ENCODE measurements at places on chromosomes 2 and 18.

GRCh38 chr2:237575869-237576862 is 9.8 kb downstream of the PRLH start:
- no peak for DNase-seq

GRCh38 chr2:227450311-227450841 is 21.6 kb upstream of the AGFG1 start:
- DNase-seq = no peak

- no peak for DNase-seq
Observed at GRCh38 chr2:222322236-222322635, 23.4 kb upstream of the PAX3 start.

GRCh38 chr18:70374154-70374553 is 85.3 kb downstream of the SOCS6 start:
- DNase-seq = no peak

DNA sequence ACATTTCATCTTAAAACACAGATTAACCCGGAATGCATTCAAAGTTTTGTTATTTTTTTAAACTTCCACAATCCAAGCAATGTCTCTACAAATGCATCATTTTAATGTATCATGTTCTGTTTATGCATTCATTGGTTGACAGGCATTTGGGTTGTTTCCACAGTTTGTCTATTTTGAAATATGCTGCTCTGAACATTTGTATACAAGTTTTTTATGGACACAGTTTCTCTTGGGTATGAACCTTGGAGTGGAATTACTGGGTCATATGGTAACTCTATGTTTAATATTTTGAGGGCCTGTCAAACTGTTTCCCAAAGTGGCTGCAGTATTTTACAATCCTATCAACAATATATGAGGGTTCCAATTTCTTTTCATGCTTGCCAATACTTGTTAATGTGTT is 57.3 kb downstream of the GULP1 start:
- DNase-seq = no peak

GRCh38 chr2:198371921-198372543 is 567.6 kb downstream of the PLCL1 start:
- no peak for DNase-seq

- DNase-seq = no peak
Observed at GRCh38 chr18:24559526-24559925, 99.1 kb downstream of the HRH4 start.

DNA sequence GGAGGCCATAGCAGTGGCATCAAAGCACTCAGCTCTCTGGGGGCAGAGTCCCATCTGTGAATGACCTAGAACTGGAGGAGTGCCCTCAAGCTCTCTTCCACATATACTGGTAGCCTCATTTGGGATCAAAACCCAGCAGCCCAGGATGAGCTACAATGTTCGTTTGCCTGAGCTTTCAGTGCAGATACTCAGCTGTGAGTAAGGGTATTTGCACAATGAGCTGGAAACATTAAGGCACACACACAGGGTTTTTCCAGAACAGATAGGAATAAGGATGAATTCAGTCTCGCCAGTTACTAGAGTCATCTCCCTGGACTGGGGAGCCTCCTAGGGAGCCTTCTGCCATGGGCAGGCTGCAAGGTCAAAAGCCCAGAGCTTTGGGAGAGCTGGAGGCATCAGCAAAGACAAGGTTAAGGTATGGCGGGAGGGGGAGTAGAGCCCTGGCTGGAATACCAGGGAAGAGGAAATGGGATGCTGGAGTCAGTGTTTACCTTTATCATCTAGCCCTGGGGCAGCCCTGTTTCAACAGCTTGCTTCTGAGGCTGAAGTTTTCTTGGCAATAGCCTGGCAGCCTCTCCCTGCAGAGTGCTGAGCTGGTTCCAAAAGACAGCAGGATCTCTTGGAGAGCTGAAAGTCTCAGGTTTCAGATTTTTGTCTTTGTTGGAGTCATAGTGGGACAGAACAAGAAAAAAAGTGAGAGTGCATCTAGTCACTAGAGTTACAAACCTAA is 187.7 kb downstream of the LOXHD1 start:
- DNase-seq = no peak

- DNase-seq = no peak
Observed at GRCh38 chr2:133790711-133791110, 222.4 kb upstream of the NCKAP5 start.

GRCh38 chr2:145007093-145007959 is 487.4 kb upstream of the ZEB2 start:
- no peak for DNase-seq

GRCh38 chr2:119548516-119549120 is 4.4 kb downstream of the CFAP221 start:
- no peak for DNase-seq

DNA sequence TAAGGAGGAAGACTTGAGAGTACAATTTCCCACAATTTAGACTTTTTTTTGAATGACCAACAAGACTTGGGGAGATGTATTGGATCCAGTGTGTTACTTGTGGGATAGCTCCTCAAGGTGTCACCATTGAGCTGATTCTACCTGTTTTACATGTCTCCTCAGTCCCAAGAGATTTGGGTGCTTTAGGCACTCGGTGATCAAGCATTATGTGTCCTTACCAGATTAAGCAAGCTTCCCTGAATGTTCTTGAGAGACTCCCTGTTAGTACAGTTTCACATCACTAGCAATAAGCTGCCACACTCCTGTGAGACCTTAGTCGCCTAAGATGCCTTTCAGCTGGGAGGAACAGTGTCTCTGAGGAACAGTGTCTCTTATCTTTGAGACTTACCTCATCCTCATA is 384.3 kb upstream of the SYT4 start:
- no peak for DNase-seq

DNA sequence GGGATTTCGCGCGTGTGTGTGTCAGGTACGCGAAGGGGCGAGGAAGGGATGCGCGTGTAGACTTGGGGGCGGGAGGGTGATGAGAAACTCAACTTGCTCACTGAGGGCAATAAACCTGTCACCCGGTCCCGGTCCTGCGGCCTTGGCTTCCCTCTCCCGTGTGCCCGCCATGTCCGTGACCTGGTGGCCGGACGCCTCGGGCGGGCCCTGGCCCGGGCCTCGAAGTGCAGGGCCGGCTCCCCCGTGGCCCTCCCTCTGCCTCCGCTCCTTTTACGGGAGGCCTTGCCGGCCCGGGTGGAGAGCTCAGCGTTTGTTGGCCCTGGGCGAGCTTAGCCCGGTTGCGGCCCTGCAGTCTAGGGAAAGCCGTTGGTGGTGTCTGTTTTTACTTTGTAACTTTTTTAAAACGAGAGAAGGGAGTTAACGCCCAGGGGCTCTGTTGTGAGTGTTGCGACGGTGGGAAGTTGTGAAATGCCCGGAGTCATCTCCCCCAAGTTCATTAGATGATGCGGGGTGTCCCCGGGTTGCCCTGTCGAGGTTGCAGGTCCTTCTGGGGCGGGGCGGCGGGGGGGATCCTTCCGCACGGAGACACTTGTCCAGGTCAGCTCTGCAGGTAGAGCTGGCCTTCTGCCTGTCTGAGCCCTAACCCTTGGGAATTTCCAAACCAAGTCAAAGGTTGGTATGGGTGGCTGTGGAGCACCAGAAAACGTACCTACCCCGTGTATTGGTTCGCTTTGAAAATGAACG is 883 bp downstream of the SMCHD1 start:
- no peak for DNase-seq

GRCh38 chr2:136141510-136142149 is 23.7 kb upstream of the CXCR4 start:
- DNase-seq = no peak

GRCh38 chr2:44109166-44109565 is 59.5 kb upstream of the PPM1B start:
- DNase-seq = no peak

DNA sequence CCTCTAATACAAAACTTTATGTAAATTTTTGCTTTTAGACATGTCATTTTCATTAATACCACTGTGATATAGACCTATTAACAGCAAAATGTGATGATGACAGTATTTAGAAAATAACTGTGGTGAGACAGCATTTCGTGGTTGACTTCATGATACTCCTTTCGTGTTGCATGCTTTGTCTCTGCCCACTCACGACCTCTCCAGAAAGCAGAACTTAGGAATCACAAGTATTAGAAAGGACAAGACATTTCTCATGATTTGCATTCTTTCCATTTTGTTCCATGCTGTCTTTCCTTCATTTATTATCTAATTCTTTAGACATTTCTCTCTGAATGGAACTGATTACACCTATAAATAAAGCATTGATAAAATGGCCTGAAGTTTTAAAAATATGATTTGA is 85.2 kb upstream of the POU3F3 start:
- DNase-seq = no peak

GRCh38 chr2:111626037-111626864 is 257.7 kb downstream of the ANAPC1 start:
- no peak for DNase-seq

- DNase-seq = no peak
Observed at GRCh38 chr18:31429623-31430022, 17.9 kb upstream of the DSG3 start.

- no peak for DNase-seq
Observed at GRCh38 chr2:183543731-183544130, 419.5 kb downstream of the NUP35 start.

DNA sequence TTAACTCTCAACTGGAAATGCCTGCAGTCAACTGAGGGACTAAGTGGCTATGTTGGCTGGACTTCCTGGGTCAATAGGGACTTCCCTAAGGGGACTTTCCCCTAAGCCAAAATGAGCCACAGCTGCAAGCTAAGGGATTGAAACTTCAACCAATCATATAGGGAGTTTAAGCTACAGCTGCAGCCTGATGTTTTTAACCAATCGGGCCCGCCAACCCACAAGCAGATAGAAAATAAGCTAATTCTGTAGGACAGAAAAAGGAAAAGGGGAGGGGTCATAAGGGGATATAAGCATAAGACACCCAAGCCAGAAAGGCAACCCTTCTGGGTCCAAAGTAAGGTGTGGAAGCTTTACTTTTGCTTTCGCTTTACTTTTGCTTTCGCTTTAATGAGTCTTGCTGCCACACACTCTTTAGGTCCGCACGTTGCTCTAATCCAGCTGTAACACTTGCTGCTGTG is 927.5 kb downstream of the ERBB4 start:
- no peak for DNase-seq

- no peak for DNase-seq
Observed at GRCh38 chr2:17057109-17058017, 391.7 kb upstream of the CYRIA start.

- no peak for DNase-seq
Observed at GRCh38 chr18:75350512-75350839, 77.0 kb downstream of the SMIM21 start.

DNA sequence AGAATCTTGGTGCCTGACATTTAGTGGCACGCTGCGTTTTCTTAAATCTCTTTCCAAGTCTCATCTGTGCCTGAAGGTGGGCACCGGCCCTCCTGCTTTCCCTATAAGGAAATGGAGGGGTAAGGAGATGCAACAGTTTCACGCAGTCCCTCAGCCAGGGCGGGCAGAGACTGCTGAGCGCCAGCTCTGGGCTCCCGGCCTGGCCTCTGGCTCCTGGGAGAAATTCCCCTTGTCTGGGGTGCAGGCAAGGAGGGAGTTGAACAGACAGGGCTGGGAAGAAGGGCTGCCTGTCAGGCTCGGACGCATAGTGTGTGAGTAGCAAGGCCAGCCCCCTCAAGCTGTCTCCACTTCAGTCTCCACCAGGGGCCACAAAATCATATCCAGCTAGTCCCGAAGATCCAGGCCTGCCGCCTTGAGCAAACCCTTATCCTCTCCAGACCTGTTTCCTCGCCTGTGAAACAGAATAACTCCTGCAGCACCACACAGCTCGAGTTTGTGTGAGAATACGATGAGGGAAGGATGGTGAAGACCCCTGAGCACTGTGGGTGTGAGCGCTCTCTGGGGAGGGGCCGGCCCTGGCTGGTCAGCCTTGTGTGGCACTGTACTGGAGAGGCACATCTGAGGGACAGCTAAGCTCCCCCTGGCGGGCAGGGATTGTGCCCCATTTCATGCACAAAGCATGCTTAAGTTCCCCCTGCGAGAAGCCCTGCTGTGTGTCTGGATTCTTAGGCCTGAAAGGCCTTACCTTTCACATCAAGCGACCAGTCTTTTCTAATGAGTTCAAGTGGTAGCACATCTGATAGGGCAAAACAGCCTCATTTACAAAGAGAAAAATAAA is 33.8 kb downstream of the SDC1 start:
- no peak for DNase-seq

DNA sequence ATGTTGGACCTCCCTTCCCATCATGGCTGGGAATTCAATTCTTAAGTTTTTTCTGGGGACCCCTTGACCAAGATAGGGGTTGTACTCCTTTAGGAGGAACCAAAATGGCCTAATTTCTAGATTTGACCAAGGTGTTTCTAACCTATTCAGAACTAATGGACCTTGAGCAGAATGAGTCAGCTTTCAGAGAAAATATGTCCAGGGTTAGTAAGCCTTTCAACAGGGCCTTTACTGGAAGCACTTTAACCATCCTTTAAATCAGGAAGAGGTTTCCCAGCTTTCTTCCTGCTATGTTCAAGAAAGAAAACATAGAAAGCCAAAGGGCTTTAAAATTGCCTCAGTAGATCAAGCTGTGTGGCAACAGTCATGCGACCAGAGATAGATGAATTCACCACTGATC is 1184.9 kb upstream of the ACVR2A start:
- no peak for DNase-seq
